Heart right ventricle (tissue), 16 donors: ENCODE measurements at places on chromosomes 7 and 10. TPM values are rescaled to one million over a fixed set of nuclear protein-coding genes. Genes with fewer than 3 reads are reported as not detected.

The GPR22 gene
- polyA plus RNA-seq, result 11.4 TPM

The VWDE gene
- polyA plus RNA-seq, result not detected

- no peak for DNase-seq
Observed at GRCh38 chr10:91126471-91126870, 94.0 kb upstream of the PCGF5 start.

DNA sequence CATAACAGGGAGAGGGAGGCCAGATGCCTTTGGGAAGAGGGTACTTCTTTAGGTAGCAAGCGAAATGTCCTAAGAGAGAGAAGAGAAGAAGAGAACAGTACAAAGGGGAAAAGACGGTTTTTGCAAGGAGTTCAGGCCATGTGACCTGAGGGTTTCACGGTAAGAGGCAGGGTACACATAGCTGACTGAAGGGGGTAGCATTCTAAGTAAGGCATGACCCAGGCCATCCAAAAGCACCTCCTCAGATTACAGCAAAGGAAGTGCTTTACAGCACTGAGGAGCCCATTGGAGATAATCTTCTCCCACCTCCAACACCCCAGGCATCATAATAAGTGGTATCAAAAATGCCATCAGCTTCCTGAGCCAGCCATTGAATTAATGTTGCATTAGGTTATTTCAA lies 258.2 kb upstream of the NPY start:
- no peak for DNase-seq

The HOXA11 gene
- polyA plus RNA-seq, result not detected

- DNase-seq, result no peak
Observed at GRCh38 chr7:98930921-98931320, 52.6 kb downstream of the TRRAP start.

- DNase-seq, result no peak
Observed at GRCh38 chr10:109780997-109781396, 142.3 kb downstream of the XPNPEP1 start.

The ARHGAP19 gene
- 1.7 TPM for polyA plus RNA-seq

The SYCE1 gene
- 0.44 TPM for polyA plus RNA-seq

DNA sequence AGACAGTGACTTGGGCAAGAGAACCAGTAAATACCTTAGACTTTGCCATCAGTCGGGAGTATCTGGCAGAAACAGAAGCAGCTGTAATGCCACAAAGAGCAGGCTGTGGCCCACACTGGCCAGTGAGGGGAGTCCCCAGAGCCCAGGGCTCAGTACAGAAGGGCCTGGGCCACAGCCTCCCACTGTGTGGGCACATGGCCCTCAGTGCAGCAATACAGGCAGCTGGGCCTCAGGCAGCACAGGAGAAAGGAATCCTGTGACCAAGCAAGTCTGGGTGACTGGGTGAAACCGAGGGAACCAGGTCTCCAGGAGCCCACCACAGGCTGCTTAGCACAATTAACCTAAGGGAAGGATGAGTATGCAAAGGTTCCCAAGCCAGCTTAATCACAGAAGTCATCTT lies 14.0 kb downstream of the WDR91 start:
- no peak for DNase-seq

DNA sequence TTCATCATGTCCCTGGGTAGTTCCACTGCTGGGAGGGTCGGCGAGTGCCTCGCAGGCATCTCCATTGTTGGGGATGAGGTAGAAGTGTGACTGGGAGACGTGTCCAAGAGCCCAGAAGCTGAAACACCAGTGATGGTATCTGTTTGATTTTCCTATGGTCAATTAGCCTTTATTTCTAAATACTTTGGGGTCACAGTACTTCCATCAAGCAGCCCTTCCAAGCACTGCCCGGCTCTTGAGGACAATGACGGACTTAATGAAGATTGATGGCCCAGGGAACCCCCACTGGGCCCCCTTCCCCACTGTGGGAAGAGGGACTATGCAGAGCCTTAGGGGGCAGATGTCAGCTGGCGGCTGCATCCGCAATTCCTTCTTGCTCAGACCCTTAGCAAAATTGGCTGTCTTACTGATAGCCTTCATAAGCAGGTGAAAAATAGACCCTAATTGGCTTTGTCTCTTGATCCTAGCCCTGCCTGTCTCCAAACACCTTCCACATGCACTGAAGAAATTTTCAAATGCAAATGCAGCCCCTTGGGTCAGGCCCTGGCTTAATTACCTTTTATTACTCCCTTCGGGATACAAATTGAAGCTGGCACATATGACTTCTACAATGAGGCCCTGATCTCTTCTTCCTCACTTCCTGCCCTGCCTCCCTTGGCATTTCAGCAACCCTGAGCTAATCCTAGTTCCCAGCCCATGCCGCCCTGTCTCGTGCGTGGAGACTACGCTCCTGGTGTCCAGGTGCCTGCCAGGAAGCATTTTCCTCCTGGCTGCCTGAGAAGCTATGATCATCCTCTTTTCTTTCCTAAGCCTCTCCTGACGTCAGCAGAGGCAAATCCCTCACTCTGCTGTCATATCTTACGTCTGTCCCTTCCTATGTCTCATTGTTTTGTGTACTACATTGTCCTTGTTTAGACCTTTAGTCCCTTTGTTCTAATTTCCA lies 124.5 kb upstream of the GDF10 start:
- no peak for DNase-seq

DNA sequence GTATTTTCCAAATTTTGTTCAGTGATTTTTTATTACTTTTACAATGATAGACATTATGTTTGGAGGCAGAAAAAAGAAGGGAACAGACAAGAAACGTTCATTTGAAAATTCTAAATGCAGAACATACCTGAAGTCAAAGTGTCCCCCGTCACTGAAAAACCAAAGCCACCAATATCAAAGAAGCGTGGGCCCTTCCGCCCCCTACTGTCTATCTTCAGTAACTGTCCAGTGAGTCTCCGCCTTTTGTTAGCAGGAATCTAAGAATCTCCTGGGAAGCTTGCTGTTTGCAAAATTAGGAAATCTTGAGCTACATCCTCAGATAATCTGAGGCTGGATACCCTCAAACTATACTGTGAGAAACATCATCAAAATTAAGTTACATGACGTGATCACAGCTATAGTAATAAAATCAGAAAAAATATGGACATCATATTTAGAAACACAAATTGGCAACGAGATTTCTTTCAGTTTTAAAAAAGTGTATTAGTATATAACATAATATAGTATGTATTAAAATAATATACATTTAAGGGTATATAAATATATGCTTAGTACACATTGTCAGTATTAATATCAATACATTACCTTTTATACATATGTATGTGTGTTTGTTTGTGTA lies 169.3 kb upstream of the AKR1E2 start:
- peak; percentile 33 for DNase-seq

- peak; percentile 59 for DNase-seq
Observed at GRCh38 chr7:71752171-71752935, 620.4 kb downstream of the GALNT17 start.

The MYO3A gene
- polyA plus RNA-seq, result not detected

The PDGFA gene
- polyA plus RNA-seq, result 18.3 TPM

GRCh38 chr10:78806681-78807221 lies 262.0 kb upstream of the ZMIZ1 start:
- DNase-seq, result no peak

The FLNC gene
- polyA plus RNA-seq, result 223 TPM

The CLRN3 gene
- polyA plus RNA-seq, result not detected

The CALD1 gene
- polyA plus RNA-seq, result 69.9 TPM

The FAM25G gene
- not detected for polyA plus RNA-seq

- DNase-seq, result no peak
Observed at GRCh38 chr10:95304463-95304862, 13.7 kb upstream of the PDLIM1 start.

The GRID1 gene
- 1.2 TPM for polyA plus RNA-seq

- DNase-seq, result no peak
Observed at GRCh38 chr7:19663816-19664462, 44.9 kb downstream of the POLR1F start.

- DNase-seq, result no peak
Observed at GRCh38 chr10:59812519-59813122, 59.4 kb upstream of the MRLN start.

The C1GALT1 gene
- polyA plus RNA-seq, result 6.4 TPM

DNA sequence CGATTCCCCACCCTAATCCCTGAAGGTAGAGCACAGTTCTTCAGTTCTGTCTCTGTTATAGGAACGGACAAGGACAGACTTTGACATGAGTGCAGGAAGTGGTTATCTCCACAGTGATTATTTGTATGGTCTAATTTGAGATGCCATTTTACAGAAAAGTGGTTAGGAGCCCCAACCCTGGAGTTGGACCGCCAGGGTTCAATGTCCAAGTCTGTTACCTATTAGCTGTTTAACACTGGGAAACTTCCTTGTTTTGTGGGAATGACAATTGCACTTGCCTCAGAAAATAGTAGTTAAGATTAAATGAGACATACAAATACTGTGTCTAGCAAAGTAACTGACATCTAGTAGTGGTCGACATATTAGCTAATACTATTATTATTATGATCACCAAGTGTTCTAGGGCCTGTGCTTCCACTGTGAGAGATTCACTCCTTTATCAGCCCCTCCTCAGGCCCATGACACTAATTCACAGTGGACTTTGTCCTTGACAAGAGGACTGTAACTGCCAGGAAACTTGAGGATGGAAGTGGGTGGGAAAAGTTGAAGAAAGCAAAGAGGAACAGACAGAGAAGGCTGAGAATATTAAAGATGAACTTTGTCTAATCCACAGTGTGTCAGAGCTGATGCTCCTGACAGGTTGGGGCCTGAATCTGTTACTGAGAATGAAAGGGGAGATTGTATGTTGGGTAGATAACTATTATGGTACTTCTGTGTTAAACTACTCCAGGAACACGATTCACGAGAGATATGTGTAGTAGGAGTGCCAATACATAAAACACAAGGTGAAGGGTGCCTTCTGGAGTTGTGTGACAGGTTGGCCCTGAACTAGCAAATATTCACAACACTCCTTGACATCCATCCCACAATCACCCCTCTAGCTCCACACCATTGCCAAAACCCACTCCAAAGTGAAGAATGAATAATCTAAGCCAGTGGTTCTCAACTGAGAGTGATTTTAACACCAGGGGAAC lies 66.4 kb downstream of the TAC1 start:
- DNase-seq, result no peak

DNA sequence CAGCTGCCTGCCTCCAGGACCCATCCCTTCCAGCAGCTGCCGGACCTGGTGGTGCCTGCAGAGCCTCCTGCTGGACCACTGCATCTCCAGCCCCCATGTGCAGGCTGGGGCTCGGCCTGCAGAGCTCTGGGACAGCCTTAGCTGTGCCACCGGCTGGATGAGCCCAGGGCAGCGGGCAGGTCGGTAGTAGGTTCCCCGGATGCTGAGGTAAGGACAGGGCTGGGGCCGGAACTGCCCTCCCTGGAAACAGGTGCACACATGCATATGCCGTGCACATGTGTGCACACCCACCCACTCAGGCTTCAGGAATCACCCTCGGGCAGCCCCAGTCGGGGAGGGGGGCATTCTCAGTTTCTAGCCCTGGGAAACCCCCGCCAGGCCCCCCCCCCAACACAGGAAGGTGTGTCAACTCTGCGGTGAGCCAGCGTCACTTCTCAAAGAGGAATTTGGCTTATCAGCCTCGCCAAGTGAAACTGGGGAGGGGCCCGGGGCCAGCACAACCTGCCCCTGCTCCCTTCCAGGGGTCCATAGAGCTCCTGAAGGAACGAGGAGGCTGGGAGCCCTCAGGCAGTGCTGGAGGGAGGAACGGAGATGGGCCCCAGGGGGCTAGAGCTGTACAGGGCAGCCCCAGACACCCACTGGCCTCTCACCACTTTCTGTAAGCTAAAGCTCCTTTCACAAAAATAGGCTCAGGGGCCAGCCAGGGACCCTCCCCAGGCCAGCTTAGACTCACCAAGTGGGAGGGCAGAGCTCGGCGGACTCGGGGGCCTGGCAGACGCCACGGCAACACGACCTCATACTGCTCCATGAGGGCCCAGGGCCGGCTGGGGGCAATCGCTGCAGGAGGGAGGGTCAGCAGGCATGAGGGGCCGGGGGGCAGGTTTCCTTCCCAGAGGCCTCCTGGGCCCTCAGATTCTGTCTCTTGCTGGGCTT lies 1.7 kb downstream of the ADAM8 start:
- DNase-seq, result no peak

GRCh38 chr7:81583090-81583489 lies 186.8 kb downstream of the HGF start:
- no peak for DNase-seq

- no peak for DNase-seq
Observed at GRCh38 chr7:46603296-46603752, 682.3 kb upstream of the IGFBP3 start.

The RAB11FIP2 gene
- polyA plus RNA-seq, result 2.6 TPM

- DNase-seq, result no peak
Observed at GRCh38 chr7:7732621-7733281, 14.3 kb upstream of the RPA3 start.

- DNase-seq, result no peak
Observed at GRCh38 chr7:128666200-128666599, 5.9 kb upstream of the GARIN1A start.

The FAM180A gene
- polyA plus RNA-seq, result 2.4 TPM

The TMEM229A gene
- not detected for polyA plus RNA-seq

GRCh38 chr7:157431173-157431950 lies 94.6 kb downstream of the DNAJB6 start:
- DNase-seq, result peak; percentile 2

The TRAPPC14 gene
- polyA plus RNA-seq, result 7.8 TPM

DNA sequence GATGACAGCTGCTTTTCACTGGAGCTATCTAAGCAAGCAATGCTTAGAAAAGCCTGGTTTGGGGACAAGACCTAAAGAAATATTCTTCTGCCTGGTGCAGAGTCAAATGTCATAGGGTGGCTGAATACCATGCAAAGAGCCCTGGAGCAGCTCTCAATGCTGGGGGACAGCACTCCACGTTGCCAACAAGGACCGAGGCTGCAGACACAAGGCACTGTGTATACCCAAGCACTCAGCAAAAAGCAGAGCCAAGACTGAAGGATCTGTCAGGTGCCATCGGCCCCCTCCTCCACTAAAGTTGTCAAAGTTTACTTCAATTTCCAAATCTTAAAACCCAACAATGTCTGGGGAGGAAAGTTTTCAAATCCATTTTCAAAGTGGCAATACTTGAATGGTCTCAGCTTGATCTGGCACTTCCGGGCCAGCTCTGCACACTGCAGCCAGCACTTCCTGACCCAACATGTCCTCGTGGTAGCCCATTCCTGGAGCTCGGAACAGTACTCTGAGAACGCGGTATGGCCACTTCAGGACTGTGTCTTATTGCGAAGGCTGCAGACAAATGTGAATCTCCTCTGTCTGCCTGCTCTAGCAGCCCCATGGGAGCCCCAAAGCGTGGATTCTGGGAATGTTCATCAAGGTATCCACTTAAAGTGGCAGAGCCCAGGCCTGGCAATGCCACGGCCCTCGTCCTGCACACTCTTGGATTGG lies 191.8 kb downstream of the TNS3 start:
- no peak for DNase-seq

DNA sequence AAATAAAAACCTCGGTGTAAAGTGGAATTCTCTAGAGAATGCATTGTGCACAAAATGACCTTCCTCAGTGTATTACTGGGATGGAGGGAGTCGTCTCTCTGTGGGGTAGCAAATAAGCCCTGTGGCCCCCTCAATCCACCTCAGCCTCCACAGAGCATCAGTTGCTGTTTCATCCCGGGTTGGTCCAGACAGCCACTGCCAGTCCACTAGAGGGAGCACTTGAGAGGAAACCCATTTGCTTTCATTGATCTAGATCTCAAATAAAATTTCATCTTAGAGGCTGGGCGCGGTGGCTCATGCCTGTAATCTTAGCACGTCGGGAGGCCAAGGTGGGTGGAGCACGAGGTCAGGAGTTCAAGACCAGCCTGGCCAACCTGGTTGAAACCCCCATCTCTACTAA lies 1128.7 kb downstream of the CNTNAP2 start:
- DNase-seq, result peak; percentile 5

GRCh38 chr10:42783181-42783549 lies 570 bp downstream of the BMS1 start:
- peak; percentile 24 for DNase-seq
